ENCODE measurements at places on chromosomes 11 and 22.

DNA sequence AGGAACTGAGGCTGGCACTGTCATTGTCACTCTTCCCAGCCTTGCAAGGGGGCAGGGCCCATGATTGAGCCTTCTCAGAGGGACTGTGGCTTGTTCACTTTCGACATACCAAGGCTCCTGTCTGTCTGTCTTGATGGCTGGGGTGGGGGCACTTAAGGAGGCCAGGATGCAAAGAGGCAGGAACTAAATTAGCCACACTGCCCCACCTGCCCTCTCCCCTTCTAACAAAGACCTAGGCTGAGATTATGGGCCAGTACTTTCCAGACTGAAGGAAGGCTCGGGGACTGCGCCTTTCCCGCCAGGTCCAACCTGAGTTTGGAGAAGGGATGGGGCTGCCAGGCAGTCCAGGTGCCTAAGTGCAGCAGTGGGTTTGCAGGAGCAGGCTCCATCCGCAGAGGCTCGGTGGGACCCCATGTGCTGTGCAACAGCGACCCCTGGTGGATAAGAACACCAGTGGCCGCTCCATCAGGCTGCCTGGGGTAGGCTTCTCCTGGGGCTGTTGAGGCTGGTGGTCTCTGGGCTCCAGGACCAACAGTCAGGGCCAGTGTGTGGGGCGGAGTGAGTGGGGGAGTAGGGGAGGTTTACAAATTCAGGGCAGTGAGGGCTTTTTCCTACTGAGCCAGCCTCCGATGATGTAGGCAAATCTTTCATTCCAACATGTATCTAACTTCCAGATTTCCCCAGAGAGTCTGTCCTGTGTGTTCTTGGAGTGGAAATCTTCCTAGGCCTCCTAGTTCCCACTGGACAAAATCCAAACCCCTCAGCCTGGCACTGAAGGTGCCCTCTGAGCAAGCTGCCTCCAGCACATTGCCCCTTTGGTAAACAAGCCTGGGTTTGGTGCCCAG is 93.9 kb downstream of the INSC start:
- DNase-seq = peak; percentile 50

GRCh38 chr11:87466223-87466622 is 428.5 kb downstream of the TMEM135 start:
- peak; percentile 57 for DNase-seq

GRCh38 chr22:23101524-23101923 is 31.2 kb downstream of the GNAZ start:
- no peak for DNase-seq

DNA sequence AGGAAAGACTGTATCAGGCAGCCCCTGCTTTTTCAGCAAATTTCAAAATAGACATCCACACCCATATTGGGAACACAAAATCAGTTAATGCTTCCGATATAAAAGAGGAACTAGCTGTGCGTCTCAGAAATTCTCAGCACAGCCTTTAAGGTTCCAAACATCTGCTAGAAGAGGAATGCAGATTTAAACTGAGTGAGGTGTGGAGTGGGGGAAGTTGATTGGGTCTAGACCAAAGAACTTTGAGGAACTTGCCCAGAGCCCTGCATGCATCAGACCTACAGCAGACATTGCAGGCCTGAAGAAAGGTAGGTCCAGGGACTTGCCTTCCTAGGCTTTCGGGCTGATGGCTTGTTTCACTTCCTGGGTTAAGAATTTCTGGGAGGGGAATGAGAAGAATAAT is at the start of gene MS4A4A:
MS4A4A (plus strand) TSS at position 255 of the 400 bp plus-strand sequence; CDS start at position 265, 10 bp downstream.
- DNase-seq = no peak

DNA sequence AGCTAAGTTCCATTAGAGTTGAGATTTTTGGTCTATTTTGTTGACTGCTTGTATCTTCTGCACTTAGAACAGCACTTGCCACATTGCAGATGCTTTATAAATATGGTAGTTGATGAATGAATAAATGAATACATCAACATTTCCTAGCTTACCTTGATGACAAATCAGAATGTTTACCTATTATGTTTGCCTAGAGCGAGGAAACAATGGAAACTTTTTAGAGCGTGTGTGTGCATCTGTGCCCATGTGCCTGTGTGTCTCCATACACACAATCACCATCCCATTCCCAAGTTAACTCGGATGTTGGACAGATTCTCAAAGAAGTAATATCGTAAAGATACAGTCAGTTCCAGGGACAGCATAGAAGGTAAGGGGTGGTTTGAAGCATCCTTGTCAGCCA is 139.1 kb downstream of the DBX1 start:
- no peak for DNase-seq

GRCh38 chr22:48084729-48085050 is 1322.2 kb downstream of the TBC1D22A start:
- no peak for DNase-seq

DNA sequence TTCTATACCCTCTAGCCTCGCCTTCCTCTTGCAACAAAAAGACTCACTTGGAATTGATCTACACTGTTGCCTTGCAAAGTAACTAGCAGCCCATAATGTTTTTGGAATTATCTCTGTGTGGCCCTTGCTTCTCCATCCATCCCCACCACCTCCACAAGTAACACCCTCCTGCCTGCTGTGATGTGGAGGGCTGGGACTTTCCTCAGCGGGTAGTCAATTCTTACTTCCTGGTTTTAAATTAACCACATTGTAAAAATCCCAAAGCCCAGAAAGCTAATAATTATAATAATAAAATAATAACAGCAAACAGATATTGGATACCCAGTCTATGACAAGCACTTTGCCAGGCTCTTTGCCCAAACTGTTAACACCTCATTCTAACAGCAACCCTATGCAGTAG is 40.8 kb upstream of the GALNT18 start:
- DNase-seq = no peak

DNA sequence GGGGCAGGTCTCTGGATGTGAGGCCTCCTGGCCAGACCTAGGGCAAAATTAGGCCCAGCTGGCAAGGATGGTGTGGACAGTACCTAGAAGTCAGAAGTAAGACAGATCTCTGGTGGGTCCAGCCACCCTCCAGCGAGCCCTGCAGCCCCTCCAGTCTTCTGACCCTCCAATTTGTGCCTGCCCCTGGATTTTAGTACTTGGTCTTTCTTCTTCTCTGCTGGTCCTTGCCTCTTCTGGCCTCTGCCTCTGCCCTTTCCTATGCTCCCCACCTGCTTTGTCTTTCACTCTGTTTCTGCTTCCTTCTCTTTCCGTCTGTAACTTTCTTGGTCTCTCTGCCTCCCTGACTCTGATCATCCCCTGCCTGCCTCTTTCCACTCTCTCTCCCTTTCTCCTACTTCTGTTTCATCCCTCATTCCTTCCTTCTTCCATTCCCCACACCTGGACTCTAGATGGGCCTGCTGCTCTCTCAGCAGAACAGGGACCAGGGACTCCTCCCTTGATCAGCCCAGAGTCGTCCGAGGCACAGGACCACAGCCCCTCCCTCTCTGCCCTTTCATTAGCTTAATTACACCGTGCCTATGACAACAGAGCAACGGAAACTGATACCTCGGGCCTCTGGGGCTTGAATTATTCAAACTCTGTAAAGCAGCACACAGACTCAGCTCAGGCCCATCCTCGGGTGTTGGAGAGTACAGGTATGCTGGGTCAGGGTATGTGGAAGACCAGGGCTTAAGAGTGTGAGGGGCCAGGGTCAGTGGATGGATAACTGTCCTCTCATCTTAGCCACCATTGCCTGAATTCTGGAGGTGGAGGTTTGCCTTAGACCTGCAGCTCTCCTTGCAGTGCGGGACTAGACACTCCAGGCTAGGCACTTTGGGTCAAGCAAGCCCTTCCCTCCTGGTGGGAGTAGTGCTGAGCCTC is at the start of gene CHRNA10:
CHRNA10 (minus strand) TSS at position 51 of the 921 bp plus-strand sequence. CDS start 72 bp downstream, outside the sequence.
- no peak for DNase-seq

DNA sequence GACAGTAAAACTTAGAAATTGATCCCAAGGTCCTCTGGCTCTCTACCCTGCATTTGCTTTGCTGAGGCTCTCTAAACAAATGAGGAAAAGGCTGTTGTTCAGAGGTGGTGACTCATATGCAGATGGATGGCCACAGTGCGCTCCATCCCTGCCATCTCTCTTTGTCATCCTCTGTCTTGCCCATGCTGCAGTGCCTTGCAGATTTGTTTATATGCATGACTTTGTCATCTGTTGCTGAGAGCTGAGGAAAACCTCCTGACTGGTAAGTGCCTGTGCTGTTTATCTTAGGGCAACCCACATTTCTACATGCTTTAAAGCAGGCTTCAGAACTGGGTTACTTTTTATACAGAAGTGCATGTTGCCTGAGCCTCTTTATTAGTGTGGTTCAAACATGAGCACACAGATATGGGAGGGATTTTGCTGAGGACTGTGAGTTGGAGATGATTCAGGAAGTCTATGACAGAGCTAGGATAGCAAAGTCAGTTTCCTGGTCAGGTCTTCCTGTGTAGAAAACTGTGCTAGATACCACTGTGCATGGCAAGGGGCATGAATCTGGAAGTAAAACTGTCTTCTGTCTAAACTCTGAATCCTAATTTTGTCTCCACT is 57.4 kb downstream of the JAM3 start:
- peak; percentile 77 for DNase-seq

GRCh38 chr22:25120761-25121212 is 78.9 kb upstream of the CRYBB3 start:
- DNase-seq = no peak

- peak; percentile 44 for DNase-seq
Observed at GRCh38 chr11:125164422-125165110, at the start of gene PKNOX2. Gene PKNOX2, plus strand, starts transcription at chr11:125164751. Its CDS starts 186,555 bp downstream, at chr11:125351306.

- peak; percentile 84 for DNase-seq
Observed at GRCh38 chr22:46105494-46106278, 44.6 kb upstream of the PPARA start.

- no peak for DNase-seq
Observed at GRCh38 chr11:67433536-67434394, 3.7 kb downstream of the PTPRCAP start.

DNA sequence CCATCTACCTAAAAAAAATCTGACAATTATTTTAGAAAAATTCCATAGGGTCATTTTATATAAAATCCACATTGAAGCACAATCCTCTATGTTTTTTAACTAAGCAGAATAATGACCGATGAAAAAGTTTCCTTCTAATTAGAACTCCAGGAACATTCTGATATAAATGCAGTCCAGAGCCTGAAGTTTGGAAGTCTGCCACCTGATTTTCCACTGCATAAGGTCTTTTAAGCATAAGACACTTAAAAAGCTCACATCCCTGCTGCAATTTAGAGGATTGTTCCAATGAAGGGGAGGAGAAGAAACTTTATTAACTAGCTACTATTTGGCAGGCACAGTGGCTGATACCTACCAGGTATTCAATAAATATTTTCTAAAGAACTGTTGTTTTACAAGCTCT is 570.3 kb upstream of the ANO5 start:
- DNase-seq = no peak

- no peak for DNase-seq
Observed at GRCh38 chr11:15418921-15419320, 304.2 kb downstream of the INSC start.

DNA sequence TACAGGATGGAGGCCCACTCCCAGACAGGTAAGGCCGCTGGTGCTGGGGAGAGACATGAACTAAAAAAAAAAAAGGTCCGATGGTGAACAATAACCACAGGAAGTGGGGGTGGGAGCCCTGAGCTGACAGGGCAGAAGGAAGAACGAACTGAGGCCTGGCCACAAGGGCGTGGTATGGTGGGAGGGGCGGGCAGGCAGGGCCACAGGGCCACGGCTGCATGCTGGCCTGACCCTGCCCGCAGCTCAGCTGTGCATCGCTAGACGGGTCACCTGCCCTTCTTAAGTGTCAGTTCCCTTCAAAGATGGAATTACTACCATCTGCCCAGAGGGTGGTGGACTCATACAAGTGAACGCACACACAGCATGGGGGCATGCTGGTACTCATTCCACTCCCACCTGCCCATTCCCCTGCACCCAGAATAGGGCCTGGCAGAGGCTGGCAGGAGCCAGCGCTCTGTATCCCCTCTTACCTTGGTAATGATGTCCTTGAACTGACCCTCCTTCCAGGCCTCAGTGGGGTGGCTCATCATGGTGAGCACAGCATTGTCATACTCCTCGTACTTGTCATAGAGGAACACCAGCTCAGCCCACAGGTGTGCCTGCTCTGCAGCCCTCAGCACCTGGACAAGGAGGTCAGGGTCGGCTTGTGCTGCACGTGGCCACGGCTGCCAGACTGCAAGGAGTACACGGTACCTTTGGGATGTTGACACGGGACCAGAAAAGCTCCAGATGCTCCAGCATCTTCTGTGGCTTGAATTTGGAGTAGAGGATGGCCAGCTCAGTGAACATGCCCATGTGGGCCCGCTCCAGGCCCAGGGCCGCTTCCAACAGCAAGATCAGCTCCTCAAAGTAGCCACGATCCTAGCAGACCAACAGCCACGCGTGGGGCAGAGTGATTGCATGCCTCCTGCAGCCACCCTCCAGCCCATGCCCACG is 17.5 kb upstream of the SLC25A1 start:
- DNase-seq = no peak

- DNase-seq = no peak
Observed at GRCh38 chr11:90836031-90836430, 613.2 kb upstream of the CHORDC1 start.

DNA sequence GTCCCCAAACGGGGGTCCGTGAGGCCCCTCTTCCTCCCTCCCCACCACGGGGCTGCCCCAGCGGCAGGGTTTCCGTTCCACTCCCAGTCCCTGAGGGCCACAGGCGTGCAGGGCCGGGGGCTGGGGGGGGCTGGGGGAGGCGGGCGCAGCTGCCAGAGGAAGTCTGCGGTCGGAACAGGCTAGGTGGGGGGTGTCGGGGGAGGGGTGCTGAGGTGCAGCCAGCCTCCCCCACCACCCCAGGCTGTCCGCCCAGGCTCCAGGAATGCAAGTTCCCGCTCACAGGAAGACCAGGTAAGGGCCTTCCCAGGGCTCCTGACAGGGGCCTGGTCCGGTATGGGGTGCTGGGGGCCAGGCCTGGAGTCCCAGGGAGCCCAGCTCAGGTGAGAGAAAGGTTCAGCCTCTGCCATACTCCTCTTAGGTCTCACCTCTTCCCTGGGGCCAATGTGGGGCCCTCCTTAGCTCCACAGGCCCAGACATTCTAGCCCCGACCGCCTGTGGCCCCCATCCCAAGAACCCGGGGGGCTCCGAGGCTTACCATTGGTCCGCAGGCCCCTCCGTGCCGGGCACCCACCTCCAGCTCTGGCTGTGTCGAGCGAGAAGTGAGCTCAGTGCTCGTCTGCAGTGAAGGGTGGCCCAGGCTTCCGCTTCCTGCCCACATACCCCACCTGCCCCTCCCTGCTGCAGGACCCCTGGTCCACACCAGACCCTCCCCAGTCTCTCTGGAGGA is at the start of gene PTPRCAP:
PTPRCAP (minus strand) TSS at position 601 of the 727 bp plus-strand sequence; CDS start at position 538, 63 bp downstream.
- peak; percentile 25 for DNase-seq

- DNase-seq = peak; percentile 43
Observed at GRCh38 chr11:122405547-122406341, 249.8 kb upstream of the UBASH3B start.

GRCh38 chr11:127138613-127139012 is 138.0 kb upstream of the KIRREL3 start:
- DNase-seq = no peak

- no peak for DNase-seq
Observed at GRCh38 chr11:72626414-72626936, 47.7 kb downstream of the PDE2A start.

Data from fibroblast of skin of abdomen (primary cell).